ENCODE measurements at places on chromosomes 2 and 18.

GRCh38 chr2:108154366-108155061, 85.3 kb upstream of the SULT1C3 start:
- no peak for DNase-seq

GRCh38 chr2:233289648-233290047, 18.0 kb upstream of the SAG start:
- no peak for DNase-seq

GRCh38 chr2:2729246-2729645, 398.2 kb upstream of the MYT1L start:
- DNase-seq: no peak

- no peak for DNase-seq
Observed at GRCh38 chr18:49019446-49020045, 68.8 kb upstream of the SMAD7 start.

- DNase-seq: no peak
Observed at GRCh38 chr2:20393986-20394385, 43.3 kb upstream of the PUM2 start.

- DNase-seq: peak; percentile 19
Observed at GRCh38 chr2:206642075-206643025, at the start of gene FAM237A. Gene FAM237A, plus strand, starts transcription at chr2:206642487. Its CDS starts 1,750 bp downstream, at chr2:206644237.

DNA sequence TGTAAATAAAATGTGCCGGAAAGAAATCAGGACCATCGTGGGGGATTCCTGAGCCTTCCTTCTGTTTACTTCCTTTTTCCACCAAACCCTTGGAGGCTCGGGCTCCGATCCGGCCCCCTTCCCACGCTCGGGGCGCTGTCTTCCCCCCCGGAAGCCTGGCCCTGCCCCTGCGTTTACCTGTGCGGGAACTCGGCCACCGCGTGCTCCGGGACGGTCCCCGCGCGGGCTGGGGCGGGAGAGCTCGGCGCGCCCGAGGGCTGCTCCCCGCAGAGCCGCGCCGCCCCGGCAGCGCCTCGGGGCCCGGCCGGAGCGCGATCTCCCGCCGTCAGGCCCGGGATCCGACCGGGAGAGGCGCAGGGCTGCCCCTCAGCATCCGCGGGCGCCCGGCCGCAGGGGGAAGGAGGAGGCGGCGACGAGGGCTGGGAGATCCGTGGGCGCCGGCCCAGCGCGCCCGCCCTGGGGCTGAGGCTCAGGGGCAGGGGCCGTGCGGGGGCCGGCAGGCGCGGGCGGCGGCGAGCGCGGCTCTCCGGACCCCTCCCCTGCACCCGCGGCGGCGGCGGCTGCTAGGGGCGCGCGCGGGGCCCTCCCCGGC, 435 bp downstream of the ADCY3 start:
- no peak for DNase-seq

GRCh38 chr2:69514406-69514805, 77.2 kb upstream of the NFU1 start:
- DNase-seq: peak; percentile 4

GRCh38 chr2:229634601-229635370, 79.6 kb downstream of the DNER start:
- DNase-seq: no peak

- no peak for DNase-seq
Observed at GRCh38 chr2:18046558-18047212, 168.2 kb downstream of the KCNS3 start.

DNA sequence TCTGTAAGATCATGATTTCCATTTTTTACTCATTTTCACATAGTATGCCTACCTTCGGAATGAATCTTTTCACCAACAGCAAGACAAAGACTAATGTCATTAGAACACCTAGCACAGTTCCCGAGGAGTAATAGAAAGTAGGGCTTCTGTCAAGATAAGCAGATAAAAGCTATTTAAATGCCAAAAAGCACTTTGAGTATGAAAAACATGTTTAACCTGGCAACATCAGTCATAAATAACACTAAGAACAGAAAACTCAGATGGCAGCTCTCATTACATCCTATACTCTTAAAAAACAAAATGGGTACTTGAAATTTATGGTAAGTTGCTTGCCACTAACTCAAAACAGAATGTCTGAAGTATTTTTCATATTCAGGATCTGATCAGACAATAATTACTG, 17.1 kb downstream of the NEMP2 start:
- no peak for DNase-seq

DNA sequence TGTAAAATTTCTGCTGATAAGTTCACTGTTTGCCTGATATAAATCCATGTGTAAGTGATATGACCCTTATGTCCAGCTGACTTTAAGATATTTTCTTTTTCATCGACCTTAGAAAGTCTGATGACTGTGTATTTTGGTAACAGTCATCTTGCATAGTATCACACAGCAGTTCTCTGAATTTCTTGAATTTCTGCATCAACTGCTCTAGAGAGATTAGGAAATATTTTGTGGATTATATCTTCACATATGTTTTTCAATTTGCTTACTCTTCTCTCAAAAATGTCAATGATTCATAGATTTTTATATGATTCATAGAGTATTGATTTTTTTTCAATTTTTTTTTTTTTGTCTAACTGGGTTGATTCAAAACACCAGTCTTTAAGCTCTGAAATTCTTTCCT, 945.3 kb downstream of the TRIB2 start:
- DNase-seq: peak; percentile 22

- DNase-seq: no peak
Observed at GRCh38 chr2:203341741-203342310, 13.6 kb downstream of the ABI2 start.

DNA sequence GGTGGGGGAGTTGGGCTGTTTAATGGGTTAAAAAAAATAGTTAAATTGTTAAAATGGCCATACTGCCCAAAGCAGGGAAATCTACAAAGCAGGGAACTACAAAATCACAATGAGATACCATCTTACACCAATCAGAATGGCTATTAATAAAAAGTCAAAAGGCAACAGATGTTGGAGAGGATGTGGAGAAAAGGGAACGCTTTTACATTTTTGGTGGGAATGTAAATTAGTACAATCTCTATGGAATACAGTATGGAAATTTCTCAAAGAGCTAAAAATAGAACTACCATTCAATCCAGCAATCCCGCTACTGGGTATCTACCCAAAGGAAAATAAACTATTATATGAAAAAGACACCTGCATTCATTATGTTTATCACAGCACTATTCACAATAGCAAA, 27.1 kb downstream of the CLHC1 start:
- DNase-seq: no peak

DNA sequence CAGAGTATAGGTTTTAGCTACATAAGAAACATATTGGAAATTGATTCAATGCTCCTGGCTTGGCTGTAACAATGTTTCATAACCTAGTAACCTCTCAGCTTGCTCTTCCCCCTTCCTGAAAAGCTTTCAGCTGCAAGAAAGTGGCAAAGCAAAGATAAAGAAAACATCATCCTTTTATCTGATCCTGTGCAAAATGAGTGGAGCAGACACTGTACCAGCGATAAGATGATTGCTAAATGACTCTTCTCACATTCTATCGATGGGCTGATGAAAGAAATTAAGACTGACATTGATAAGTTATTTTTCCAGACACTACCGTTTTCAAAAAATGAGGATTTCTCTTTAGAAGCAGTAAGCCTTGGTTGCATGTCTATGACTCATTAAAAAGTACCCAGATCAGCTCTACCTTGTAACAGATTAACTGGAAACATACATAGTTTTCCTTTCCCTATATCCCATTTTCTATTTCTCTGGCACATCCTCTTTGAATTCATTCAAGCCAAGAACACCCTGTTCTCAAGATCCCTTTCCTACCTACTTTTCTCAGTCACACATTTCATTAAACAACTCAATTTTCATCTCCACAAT, 87.1 kb upstream of the LYPD1 start:
- no peak for DNase-seq

DNA sequence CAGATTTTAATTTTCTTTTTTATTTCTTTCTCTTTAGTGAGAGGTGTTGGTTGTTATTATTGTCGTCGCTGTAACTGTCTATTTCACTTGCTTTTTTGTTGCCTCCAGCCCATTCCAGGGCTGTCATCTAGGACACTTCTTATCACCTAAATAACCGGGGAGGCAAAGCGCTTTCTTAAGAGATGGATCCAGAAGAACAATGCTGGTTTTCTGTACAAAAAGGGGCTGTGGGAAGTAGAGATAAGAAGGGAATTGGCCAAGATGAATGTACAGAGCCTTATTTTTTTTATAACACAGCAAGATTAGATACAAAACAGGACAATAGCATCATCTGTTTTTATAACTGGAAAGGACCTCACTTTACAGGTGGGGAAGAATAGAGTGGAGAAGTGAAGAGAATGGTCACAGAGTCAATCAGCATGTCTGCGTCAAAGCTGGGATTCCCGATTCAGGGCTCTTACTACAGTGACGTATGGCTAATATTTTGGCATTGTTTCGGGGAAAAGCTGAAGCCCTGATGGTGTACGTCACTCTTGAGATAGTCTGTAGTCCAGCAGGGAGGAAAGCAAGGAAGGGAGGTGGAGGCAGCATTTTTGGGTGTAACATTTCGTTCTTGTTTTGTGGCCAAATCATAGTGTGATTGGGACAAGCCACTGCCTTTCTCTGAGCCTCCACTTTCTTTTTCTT, 23.2 kb downstream of the IL1B start:
- no peak for DNase-seq
